Coronary artery (tissue), 2 donors: ENCODE measurements at places on chromosomes 13 and 19.
A peak's percentile ranks its signal among the peaks of the same experiment; 100 is the strongest.

DNA sequence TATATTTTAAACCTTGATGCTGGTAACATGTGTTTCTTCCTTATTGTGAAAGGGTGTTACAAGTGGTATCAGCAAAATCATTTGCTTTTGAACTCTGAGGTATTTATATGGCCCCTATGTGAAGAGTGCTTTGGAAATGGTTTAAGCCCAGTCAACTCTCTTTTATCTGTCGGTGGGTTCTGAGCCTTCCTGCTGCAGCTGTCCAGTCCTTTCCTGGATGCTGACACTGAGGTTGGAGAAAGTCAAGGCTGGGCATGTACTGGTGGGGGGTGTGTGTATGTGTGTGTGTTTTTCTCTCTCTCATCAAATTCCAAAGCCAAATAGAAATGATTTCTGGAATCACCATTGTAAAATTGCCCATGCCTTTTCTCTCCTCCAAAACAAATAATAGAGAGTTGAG lies 221.2 kb downstream of the LMO7 start:
- DNase-seq = no peak

DNA sequence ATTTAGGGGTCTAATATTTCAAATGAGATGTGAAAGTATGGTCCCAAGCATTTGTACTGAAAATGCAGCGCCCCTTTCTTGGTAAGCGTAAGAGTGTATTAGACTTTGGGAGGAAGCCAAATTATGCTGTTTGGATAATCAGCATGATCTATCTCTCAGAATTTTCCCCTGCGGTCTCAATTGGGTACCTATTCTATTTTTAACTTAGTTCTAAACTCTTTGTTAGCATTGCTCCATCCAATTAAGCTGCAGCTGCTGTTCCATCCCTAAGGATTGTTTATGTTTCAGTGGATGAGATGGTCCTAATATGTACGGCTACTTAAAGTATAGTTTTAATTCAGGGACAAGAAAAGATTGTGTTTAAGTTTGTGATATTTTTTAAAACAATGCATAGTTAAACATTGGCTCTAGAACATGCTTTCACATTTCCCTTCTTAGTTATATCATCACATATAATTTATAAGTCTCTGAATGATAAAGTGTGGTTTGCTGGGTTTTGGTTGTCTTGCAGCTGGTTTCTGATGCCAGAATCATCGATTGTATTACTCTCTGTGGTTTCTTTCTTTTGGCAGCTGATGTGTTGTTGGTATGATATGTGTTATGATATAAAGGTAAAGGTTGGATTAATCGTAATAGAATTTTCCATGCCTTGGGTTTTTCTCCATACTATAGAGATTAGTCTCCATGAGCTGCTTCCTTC lies 15.0 kb downstream of the POLR1D start:
- DNase-seq = no peak

DNA sequence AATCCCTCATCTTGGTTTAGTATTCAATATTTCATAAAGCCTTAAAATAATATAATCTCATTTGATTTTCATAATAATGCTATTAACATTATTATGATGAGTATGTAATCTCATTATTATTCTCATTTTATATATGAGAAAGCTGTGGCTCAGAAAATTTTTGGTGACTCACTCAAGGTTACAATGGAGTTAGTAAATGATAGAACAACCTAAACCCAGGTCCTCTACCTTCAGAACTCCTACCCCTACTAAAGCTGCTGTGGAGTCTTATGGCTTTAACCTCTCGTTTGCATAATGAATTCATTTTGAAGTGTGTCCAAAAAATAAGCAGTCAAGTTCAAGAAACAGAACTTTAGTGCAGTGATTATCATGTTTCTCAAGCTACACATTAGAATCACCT lies 226.3 kb downstream of the TBC1D4 start:
- no peak for DNase-seq

- peak; percentile 86 for DNase-seq
Measured at GRCh38 chr19:6516018-6516658, 14.0 kb upstream of the TUBB4A start.
